ENCODE measurements at places on chromosomes 12 and 14. TPM values are rescaled to one million over a fixed set of nuclear protein-coding genes. Genes with fewer than 3 reads are reported as not detected.
A peak's percentile ranks its signal among the peaks of the same experiment; 100 is the strongest.

- DNase-seq, result no peak
Observed at GRCh38 chr14:60845523-60845922, 111.0 kb downstream of the MNAT1 start.

- no peak for DNase-seq
Observed at GRCh38 chr12:685388-685787, 22.1 kb upstream of the NINJ2 start.

UNC79 gene
- polyA plus RNA-seq, result 0.58 TPM

GRCh38 chr12:60191271-60191670, 595.4 kb downstream of the SLC16A7 start:
- DNase-seq, result no peak

PRB2 gene
- not detected for polyA plus RNA-seq

GRCh38 chr14:38790916-38791315, 312.1 kb downstream of the SEC23A start:
- DNase-seq, result no peak

- DNase-seq, result peak; percentile 60
Observed at GRCh38 chr12:95593266-95593871, 42.1 kb upstream of the USP44 start.

- no peak for DNase-seq
Observed at GRCh38 chr14:68922201-68922621, 56.9 kb downstream of the ACTN1 start.

GRCh38 chr12:23352670-23353069, 596.8 kb downstream of the SOX5 start:
- DNase-seq, result no peak

GRCh38 chr12:47391566-47391965, 311.8 kb upstream of the AMIGO2 start:
- no peak for DNase-seq

DNA sequence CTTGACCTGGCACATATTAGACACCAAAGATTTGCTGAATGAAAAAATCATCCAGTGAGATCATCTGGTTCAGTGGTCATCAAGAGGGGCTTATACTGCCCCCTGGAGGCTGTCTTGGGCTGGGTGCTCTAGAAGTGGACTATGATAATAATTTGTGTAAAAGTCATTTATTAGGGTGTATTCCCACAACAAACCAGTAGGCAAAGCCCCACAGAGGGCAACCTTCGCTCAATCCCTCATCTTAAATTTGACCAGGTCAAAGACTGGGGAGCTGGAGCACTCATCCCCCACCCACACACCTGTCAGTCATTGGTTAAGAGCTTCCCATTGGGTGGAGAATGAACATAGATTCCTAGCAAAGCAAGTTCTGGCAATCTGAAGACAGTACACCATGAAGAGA, 20.0 kb upstream of the FICD start:
- DNase-seq, result peak; percentile 23

DNA sequence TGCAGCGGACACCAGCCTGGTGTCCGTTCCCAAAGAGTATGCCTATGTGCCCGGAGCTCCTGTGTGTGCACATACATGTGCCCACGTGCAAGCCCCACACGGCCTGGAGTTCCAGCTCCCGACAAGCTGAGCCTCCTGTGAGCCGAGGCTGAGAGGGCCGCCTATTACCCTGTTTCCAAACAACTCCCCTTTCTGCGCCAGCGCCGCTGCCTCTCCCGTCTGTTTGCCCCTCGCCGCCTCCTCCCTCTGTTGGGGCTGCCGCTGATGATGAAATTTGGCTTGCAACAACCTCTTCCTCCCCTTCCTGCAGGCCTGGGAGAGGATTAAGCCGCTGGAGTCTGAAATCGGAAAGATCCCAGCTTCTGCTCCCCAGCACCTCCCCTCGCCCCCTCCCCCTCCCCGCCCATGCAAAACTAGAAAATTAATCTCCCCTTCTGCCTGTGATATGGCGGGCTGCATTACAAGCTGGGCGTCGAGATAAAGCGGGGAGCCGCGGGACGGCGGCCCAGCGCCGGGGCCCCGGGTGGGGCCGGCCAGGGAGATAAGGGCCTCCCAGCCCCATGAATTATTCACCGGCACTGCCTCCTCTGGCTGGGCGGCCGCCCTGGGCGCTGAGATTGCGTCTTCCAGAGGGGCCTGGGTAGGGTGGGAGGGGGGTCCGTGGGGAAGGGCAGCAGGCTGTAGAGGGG, 6.8 kb upstream of the ASIC1 start:
- no peak for DNase-seq

- no peak for DNase-seq
Observed at GRCh38 chr12:42732908-42733411, 143.4 kb upstream of the PRICKLE1 start.

- no peak for DNase-seq
Observed at GRCh38 chr12:70736351-70737133, 99.3 kb upstream of the PTPRB start.

DNA sequence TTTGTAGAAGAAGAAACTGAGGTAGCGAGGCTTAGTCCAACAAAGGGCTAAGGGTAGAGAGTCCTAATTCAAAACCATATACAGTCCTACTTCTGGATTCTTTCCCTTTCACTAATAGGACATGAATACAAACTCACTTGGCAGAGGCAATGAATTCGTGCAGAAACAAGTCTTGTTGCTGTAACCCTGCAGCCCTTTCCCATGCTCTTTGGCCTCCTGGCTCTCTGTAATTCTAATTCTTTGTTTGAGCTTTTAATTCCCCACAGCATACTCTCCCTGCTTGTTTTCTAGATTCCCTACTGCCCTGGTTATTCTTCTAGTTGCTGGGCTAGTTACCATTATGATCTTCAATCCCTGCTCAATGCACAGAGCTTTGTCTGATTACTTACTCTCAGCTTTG, 381.4 kb downstream of the ETNK1 start:
- no peak for DNase-seq

TXNRD1 gene
- 39.2 TPM for polyA plus RNA-seq

- no peak for DNase-seq
Observed at GRCh38 chr12:87678453-87678852, 350.7 kb downstream of the C12orf50 start.

AQP6 gene
- polyA plus RNA-seq, result 0.09 TPM

DNA sequence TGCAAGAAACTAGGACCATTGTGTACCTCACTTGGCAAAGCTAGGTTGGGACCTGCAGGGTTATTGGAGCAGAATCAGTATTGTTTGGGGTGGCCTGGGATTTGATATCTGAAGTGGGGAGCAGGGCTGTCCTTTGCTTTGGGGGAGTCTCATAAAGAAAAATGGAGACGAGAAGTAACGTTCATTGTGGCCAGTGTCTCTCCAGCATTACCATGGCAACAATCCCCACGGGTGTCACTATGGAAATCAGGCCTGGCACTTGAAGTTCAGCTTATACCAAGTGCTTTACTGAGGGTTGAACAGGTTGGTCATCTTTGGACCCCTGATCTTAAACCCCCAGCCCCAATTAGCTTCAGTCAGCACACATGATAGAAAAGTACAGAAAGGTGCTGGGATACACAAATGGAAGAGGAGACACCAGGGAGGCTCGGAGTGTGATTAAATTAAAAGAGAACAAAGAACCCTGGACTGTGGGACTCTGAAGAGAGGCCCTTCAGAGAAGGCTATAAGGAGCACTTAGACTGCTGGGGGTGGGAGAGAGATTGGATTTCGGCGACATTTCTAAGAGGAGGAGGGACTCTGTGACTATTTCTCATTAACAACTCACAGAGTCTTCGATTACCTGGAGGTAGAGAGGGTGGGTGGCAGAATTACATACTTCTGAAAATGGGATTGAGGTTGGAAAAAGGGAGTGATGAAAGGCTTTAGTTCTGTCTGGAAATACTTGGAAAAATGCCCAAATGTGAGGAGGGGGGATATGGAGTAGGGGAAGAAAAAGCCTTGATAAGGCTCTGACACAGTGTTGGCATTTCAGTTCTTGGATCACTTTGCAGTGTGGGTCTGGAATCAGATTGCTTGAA, 3.7 kb downstream of the KIF5A start:
- DNase-seq, result no peak

GRCh38 chr12:123264642-123265041, 7.0 kb downstream of the CDK2AP1 start:
- DNase-seq, result no peak

DNA sequence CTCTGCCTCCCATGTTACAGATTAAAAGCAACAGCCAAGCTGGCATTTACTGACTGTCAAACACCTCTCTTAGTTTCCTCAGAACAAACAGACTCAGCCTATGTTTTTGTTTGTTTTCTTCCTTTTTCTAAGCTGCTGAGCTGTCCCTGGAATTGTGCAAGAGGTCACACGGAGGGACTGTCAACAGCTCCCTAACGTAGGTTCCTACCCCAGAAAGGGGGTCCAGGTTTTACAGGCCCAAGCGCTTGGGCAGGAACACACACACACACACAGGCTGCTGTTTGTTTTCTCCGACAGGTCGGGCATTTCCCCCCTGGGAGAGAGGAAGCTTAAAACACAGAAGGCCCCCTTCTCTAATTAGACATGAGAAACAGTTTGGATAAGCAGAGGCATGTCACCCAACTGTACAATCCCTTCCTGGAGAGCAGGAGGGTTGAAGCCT, 739.6 kb upstream of the TBX3 start:
- DNase-seq, result no peak

SLC5A8 gene
- polyA plus RNA-seq, result not detected

GRCh38 chr12:55675666-55676065, 32.0 kb downstream of the ITGA7 start:
- DNase-seq, result no peak

CCDC198 gene
- polyA plus RNA-seq, result 0.28 TPM

DNA sequence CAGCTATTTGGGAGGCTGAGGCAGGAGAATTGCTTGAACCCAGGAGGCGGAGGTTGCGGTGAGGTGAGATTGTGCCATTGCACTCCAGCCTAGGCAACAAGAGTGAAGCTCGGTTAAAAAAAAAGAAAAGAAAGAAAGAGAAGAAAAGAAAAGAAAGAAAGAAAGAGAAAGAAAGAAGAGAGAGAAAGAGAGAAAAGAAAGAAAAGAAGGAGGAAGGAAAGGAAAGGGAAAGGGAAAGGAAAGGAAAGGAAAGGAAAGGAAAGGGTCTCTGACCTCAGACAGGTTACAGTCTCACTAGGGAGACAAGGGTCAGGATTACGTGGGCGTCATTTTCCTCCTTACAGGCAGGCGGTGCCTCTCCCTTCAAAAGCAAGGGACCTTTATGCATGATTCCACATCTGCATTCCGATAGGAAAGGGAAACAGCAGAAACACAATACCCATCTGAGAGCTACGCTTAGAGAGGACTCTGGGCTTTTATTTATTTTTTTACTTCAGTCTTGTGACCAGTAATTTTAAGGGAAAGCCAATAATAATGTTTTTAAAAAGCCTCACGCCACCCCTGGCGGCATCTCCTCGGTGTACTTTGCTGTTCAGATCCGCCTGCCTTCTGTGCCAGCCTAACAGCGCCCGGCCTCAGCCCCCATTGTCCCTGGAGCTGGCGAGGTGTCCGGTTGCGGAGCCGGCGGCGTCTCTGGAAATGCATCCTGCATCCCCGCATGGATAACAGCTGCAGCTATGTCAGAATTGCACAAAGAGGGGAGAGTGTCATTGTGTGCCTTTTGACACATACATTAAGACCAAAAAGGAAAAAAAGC, 945 bp upstream of the HIP1R start:
- DNase-seq, result peak; percentile 36

DNA sequence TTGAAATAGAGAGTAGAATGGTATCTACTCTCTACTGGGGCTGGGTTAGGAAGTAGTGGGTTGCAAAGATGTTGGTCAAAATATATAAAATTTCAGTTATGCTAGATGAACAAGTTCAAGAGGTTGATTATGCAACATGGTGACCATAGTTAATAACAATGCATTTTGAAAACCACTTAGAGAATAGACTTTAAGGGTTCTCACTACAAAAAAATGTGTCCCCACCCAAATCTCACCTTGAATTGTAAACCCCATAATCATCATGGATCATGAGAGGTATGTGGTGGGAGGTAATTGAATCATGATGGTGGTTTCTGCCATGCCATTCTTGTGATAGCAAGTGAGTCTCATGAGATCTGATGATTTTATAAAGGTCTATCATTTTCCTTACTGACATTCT, 94.0 kb downstream of the C12orf50 start:
- no peak for DNase-seq

DNA sequence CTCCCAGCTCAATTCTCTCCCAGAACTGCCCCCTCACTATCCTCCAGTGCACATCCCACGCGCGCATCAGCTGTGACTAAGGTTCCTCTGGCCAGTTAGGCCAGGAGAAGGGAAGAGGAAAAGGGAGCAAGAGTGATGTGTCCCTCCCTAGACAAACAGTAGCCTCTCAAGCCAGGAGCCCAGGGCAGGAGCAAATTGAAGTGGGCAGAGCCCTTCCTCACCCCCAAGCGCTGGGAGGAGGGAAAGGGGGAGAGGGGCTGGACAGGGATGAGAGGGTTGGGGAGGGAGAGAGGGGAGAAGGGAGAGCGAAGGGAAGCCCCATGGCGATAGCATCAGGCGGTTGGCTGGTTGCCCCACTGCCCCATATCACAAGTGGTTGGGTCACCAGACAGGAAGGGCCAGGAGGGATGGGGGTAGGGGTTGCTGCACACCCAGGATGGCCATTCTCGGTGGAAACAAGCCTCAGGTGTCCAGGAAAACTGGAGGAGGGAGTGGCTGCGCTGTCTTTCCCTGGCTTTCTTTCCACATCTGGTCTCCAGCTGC, 1.1 kb downstream of the CD63 start:
- DNase-seq, result no peak

RIPK3 gene
- 2.1 TPM for polyA plus RNA-seq

DNA sequence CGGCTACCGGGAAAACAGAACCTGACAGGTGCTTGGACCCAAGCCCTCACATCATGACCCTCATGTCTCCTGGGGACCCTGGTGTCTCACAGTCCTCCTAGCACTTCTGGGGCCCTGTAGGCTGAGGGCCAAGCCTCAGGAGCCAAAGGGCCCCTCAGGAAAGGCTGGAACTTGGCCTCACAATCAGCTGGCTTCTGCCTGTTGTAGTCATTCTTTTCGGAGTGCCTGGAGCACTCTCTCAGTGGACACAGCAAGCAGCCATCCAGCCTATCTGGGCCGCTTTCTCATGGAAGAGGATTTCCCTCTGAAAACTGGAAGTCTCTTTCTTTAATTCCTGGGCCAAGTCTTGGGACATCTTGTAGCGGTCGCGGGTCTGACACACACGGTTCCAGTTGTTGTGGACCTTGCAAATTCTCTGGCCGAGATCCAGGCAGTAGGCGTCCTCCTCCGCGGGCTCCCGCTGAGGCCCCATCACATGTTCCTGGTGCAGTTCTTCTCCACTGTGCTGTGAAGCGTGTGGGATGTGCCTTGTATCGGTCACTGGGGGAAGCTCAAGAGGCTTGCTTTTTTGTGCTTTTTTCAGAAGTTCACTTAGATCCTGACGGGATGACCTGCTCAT, 169.3 kb downstream of the EMP1 start:
- DNase-seq, result no peak

Measured in hindlimb muscle (tissue), 1 donor.